Kidney (tissue), 22 donors: ENCODE measurements at places on chromosomes 16 and 17. TPM values are rescaled to one million over a fixed set of nuclear protein-coding genes. Genes with fewer than 3 reads are reported as not detected.

GRCh38 chr17:67676305-67676704 is 41.4 kb upstream of the NOL11 start:
- no peak for DNase-seq

Gene CAVIN1
- 204 TPM for total RNA-seq

DNA sequence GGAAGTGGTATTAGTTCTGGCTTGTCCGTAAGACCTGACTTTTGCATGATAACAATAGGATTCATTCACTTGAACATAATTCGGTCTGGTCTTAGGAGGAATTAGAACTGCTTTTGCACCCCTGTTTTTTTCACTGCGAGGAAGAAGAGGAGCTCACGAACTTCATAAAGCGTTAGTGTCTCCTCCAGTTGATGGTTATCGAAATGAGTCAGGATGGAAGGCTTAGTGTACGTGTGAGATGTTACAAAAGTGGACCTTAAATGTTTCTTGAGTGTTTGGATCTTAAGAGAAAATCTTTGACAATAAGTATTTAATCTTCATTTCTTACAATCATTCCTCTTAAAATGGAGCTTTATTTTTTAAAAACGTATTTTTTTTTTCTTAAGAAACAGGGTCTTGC is 52.8 kb downstream of the USP10 start:
- no peak for DNase-seq

DNA sequence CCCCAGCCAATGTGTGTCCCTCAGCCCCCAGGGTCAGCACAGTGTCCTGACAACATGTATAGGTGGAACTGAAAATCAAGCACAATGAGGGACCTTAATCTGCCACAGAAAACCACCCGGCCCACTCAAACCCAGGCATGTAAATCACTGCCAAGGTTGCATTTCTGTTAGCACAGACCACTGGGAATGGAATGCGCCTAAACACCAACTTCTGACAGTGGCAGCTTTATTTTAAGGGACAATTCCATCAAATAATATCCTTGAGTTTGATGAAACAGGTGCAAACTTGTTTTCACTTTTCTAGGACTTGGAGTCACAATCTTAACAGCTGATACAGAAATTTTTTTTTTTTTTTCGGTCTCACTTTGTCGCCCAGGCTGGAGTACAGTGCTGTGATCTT is 37.3 kb upstream of the MRPS23 start:
- no peak for DNase-seq

Gene TPSD1
- total RNA-seq = 7.9 TPM

DNA sequence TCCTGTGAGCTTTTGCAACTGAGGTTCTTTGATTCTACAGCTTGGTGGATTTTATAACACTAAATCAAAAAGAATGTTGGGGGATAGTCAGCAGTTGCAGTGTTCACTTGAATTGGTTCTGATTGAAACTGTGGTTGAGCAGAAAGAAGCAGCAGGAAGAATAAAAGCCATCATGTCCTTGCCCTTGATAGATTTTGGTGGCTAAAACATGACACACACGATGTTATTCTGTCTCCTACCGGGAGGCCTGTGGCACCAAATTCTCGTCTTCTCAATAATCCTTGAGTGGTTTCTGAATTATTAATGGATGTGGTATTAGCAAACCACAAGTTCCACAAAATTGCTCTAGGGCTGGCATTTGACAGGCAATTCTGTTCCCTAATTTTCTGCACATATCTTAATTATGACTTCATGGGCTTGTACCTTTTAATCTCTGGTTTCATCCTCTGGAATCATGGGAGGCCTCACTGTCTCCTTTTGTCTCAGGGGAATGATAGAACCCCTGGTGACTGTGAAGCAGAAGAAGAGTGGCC is 338.2 kb downstream of the SNX29 start:
- DNase-seq = no peak

GRCh38 chr16:937723-938122 is 33.1 kb downstream of the LMF1 start:
- DNase-seq = no peak

Gene CCP110
- total RNA-seq = 14.5 TPM

DNA sequence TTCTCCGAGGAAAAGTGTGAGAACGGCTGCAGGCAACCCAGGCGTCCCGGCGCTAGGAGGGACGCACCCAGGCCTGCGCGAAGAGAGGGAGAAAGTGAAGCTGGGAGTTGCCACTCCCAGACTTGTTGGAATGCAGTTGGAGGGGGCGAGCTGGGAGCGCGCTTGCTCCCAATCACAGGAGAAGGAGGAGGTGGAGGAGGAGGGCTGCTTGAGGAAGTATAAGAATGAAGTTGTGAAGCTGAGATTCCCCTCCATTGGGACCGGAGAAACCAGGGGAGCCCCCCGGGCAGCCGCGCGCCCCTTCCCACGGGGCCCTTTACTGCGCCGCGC is at the start of gene ERBB2:
Gene ERBB2 (plus strand): TSS at position 247 of the 330 bp plus-strand sequence. CDS start 175 bp downstream, outside the sequence.
- peak; percentile 87 for DNase-seq

Gene C17orf100
- 3.4 TPM for total RNA-seq

DNA sequence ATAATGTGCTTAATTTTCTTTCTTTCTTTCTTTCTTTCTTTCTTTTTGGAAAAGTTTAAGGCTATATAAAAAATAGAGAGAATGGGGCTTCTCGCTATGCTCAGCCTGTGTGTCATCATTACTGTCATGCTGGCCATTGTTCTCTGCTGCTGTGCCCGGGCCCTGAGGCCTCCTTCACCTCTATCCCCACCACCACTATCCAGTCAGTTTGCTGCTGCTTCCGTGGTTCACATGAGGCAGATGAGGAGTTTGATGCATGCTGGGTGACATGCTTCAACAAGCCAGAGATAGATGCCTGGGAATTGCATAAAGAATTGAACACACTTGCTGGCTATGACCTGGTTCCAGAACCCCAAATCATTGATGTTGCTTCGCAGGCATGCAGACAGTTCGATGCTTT is 36.3 kb downstream of the PITPNC1 start:
- DNase-seq = no peak

DNA sequence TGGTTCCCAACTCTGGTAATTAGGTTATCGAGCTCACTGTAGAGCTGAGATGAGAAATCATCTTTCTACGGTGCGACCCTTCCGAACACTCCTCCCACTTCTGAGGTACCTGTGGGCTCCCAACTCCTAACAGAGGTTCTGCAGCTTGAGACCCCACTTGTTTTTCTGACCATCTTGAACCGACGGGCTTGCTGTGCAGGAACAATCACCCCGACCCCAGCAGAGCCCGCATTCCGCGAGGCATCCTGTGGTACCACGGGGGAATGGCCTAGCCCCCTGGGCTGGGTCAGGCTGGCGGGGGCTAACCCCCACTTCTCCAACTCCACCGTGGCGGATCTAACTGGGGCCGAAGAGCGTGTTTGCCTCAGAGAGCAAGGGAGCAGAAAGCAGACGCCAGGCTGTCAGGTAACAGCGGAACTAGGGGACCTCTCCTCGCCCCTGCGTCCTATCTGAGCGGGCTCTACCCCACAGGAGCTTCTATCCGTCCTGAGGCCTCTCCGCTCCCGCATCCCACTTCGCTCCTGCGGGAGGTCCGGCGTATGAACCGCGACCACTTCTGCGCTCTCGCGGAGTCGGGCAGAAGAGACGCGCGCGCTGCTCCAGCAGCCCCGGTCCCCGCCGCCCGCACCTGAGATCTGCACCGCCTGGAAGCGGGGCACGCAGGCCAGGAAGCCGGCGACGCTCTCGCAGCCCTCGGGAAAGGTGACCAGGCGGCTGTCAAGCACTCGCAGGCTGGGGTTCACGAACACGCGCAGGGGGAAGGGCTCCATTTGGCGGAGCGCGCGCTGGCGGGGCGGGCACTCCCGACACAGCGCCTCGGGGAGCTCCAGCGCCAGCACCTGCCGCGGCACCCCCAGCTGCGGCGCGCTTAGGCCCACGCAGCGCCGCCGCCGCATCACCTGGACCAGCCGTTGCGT is 761 bp downstream of the PDF start:
- peak; percentile 71 for DNase-seq

DNA sequence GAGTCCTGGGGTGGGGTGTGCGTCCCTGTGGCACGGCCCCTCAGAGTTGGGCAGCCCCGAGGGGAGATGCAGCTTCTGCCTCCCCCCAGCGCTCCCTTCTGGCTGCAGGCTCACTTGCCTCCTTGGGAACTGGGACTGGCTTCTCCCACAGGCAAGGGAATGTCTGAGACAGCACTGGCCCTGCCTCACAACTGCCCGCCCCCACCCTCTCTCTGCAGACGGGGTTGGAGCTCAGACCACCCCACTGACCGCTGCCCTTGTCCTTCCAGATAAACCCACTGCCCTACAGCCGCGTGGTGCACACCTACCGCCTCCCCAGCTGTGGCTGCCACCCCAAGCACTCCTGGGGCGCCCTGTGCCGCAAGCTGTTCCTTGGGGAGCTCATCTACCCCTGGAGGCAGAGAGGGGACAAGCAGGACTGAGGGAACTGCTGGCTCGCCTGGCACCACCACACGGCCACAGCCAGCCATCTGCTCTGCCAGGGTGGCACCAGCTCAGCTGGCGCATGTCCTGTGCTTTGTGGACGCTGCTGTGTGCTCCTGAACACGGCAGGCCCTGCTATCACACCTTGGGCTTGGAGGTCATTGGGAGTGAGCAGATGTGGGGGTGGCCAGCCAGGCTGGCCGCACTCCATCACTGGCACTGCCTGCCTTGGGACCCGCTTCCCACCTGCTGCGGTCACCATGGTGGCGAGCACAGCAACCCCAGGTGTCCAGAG is 7.1 kb upstream of the RAB40C start:
- no peak for DNase-seq

DNA sequence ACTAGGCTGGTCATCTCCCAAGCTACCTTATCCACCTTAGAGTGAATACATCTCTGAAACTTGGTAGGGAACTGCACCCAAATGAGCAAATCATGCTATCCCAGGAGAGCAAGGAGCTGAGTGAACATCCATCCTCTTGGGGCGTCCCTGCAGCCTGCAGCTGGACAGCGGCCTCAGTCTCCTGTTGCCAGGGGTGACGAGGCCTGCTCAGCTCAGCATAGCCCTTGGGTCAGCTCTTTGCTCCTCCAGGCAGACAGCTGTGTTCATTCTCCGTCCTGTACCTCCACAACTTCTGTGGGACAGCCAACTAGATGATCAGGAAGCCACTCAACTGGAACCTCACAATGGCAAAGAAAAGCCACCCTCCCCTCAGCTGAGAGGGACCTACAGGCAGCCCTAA is 111.9 kb downstream of the SOCS1 start:
- DNase-seq = peak; percentile 71

DNA sequence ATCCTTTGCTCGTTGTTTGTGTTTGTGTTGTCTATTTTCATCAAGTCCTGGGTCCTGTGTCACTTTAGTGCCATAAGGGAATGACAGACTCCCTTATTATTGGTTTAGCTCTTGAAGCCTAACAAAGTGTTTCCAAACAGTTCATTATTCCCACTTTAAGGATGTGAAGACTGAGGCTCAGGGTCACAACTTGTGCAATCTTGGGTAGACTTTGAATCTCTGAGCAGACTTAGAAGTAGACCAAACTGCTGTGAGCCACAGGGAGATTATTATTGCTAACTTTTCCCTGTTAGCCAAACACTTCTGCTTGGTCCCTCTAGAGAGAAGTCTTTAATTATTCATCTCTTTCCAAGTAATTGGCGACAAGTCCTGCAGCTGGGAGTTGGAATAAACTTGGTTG is 31.8 kb downstream of the PRKCB start:
- DNase-seq = no peak

Gene TMEM100
- 7.2 TPM for total RNA-seq

GRCh38 chr17:68228817-68229570 is 18.8 kb upstream of the AMZ2 start:
- no peak for DNase-seq

DNA sequence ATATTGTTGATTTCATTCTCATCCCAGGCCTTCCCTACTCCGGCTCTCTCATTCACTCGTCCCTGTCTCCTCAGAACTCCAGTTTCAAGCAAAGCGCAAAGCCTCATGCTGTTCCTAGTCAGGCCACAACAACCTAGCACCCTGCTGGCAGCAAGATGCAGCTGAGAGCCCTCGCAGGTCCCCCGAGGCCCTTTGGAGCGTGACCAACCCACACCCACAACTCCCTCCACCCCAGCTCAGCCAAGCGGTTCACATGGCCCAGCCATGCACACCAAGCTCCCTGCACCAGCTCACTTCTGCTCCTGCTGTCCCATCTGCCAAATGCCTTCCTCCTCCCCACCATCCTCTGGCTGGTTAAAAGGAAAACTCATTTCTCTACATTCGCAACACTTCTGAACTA is 195.8 kb downstream of the IRX5 start:
- DNase-seq = no peak

- no peak for DNase-seq
These were observed 63.4 kb downstream of the DHRS7C start for GRCh38 chr17:9728005-9728404.

GRCh38 chr17:10699856-10700255 is 2.5 kb downstream of the ADPRM start:
- no peak for DNase-seq

Gene PYY
- total RNA-seq = not detected

- no peak for DNase-seq
These were observed 149.5 kb upstream of the HS3ST4 start for GRCh38 chr16:25542306-25542705.

DNA sequence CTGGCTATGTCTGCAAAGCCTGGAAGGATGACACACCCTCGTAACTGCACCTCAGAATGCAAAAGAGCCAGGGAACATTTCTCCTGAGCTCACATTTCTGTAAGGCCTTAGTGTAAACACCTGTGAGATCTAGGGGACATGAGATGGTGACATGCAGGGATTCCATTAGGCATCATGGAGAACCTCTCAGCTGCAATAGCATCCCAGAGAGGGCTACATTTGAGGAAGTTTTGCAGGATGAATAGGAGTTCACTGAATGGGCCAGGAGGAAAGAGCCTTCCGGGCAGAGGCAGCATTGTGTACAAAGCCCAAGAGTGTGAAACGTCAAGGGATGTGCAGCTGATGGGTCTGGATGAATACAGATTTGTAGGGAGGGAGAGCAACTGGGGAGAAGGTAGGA is 223.0 kb upstream of the RPL38 start:
- DNase-seq = no peak

GRCh38 chr16:67538666-67539101 is 10.1 kb downstream of the RIPOR1 start:
- peak; percentile 37 for DNase-seq

DNA sequence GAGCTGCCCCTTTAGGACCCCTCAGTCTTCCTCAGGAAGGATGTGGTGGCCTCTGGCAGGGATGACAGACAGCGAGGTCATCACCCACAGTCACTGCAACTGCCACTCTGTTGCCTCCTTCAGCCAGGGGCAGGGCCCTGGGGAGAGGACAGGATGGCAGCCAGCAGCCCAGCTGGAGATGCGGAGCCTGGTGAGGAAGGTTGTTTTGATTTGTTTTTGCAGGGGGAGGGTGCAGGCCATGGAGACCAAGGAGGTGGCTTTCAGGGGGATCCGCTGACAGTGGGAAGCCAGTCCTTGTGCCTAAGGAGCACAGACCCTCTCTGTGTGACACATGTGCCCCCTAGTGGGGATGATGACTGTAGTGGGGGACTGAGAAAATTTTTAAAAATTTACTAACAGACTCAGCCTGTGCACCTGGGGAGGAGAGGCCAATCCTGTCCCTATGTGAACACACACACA is 7.4 kb downstream of the PRCD start:
- DNase-seq = peak; percentile 82

Gene DCUN1D3
- 16.3 TPM for total RNA-seq

Gene DHRS7C
- total RNA-seq = not detected

- no peak for DNase-seq
These were observed 55.1 kb downstream of the PLD6 start for GRCh38 chr17:17151055-17151454.
